ENCODE measurements at places on chromosomes 2 and 18. TPM values are rescaled to one million over a fixed set of nuclear protein-coding genes. Genes with fewer than 3 reads are reported as not detected.

The ANKRD30B gene
- total RNA-seq = not detected

- DNase-seq = no peak
- H3K4me1 ChIP-seq = no peaks in the 10 kb centered on the region
- H3K27ac ChIP-seq = no peak overlapping the region
- peaks cover 3% of the 10 kb centered on the region for H3K27me3 ChIP-seq
These were observed 351.5 kb downstream of the TXNL1 start for GRCh38 chr18:56286775-56287325.

- no peak for DNase-seq
- H3K36me3 ChIP-seq = peaks cover 30% of the 10 kb centered on the region
- no peaks in the 10 kb centered on the region for H3K27me3 ChIP-seq
- peaks cover 6% of the 10 kb centered on the region for H3K4me1 ChIP-seq
These were observed 42.2 kb downstream of the HIBCH start for GRCh38 chr2:190277234-190278112.

GRCh38 chr18:3067165-3067661, 54.3 kb upstream of the LPIN2 start:
- peaks cover 56% of the 10 kb centered on the region for H3K4me1 ChIP-seq
- no peaks in the 10 kb centered on the region for H3K27me3 ChIP-seq
- H3K27ac ChIP-seq = peak overlapping the region; percentile 83

DNA sequence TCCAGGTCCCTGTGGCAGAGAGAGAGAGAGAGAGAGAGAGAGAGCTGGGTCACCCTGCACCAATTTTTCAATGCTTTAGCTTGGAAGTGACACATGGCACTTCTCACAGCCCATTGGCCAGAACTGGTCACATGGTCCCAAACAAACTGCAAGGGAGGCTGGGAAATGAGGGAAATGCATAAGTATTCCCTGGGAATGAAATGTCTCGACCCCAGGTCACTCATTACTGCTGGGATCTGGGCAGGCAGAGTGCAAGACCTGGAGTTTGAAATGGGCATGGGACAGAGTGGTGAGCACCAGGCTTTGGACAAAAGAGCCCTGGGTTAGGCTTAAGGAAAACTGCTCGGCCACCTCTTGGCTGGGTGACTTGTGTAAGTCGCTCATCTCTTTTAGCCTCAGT, 37.0 kb downstream of the SMAD7 start:
- no peak for DNase-seq
- H3K36me3 ChIP-seq = no peaks in the 10 kb centered on the region
- no peak overlapping the region for H3K4me3 ChIP-seq
- H3K4me1 ChIP-seq = peaks cover 14% of the 10 kb centered on the region
- H3K27ac ChIP-seq = no peak overlapping the region

DNA sequence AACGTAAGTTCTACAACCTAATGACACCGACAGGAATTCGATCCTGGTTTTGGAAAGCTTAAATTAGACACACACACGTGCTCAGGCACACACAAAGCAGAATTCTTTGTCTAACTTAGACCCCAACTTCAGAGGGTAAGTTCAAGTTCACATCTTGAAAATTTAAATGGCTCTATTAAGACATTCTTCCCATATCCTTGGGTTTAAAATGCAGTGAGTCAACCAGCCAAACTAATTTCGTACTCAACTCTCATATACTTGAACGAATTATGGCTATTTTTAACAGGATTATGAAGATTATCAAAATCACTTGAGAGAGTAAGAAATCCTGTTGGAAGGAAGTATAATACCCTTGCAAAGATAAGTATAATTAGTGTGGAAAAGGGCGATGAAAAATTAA, 53.2 kb upstream of the ARL4C start:
- no peak overlapping the region for H3K4me3 ChIP-seq
- no peak overlapping the region for H3K27ac ChIP-seq
- H3K4me1 ChIP-seq = no peaks in the 10 kb centered on the region
- DNase-seq = no peak

DNA sequence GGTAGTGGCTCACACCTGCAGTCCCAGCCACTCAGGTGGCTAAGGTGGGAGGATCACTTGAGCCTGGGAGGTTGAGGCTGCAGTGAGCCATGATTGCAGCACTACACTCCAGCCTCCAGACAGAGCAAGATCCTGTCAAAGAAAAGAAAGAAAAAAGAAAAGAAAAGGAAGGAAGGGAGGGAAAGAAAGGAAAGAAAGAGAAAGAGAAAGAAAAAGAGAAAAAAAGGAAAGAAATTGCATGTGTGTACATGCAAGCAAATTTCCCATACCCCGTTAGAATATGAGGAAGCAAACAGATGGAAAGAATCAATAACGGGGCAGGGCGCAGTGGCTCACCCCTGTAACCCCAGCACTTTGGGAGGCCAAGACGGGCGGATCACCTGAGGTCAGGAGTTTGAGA, 17.9 kb downstream of the TMEM127 start:
- H3K4me3 ChIP-seq = no peak overlapping the region
- DNase-seq = no peak
- H3K36me3 ChIP-seq = peaks cover 7% of the 10 kb centered on the region
- no peaks in the 10 kb centered on the region for H3K27me3 ChIP-seq

- no peak overlapping the region for H3K4me3 ChIP-seq
- peaks cover 9% of the 10 kb centered on the region for H3K27me3 ChIP-seq
- no peak for DNase-seq
- no peaks in the 10 kb centered on the region for H3K36me3 ChIP-seq
- H3K27ac ChIP-seq = no peak overlapping the region
These were observed 22.4 kb downstream of the LHCGR start for GRCh38 chr2:48733067-48733503.

Data from activated naive CD8-positive, alpha-beta T cell treated with anti-CD3 and anti-CD28 coated beads for 36 hours (primary cell).